ENCODE measurements at places on chromosomes 7 and 10.

GRCh38 chr10:59869594-59869940, 36.8 kb downstream of the CCDC6 start:
- H3K4me1 ChIP-seq: peaks cover 9% of the 10 kb centered on the region
- no peak overlapping the region for H3K4me3 ChIP-seq
- no peaks in the 10 kb centered on the region for H3K27me3 ChIP-seq
- no peak for DNase-seq

DNA sequence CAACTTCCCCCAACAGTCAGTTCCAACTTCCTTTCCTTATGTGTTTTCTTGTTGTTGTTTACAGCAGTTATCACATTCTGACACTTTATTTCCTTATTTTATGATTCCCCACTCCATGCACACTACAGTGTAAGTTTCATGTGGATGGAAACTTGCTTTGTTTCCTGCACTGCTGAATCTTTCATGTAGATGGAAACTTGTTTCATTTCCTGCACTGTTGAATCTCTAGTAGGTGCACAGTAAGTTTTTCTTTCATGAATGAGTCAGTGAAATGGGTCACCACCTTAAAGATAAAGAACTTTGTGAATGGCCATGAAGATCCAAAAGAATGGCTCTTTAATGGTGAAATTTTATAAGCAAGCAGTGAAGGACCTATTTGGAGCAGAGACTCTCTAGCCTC, 61.4 kb downstream of the SHOC2 start:
- no peaks in the 10 kb centered on the region for H3K36me3 ChIP-seq
- no peak overlapping the region for H3K4me3 ChIP-seq
- no peak for DNase-seq
- H3K4me1 ChIP-seq: no peaks in the 10 kb centered on the region
- H3K27me3 ChIP-seq: no peaks in the 10 kb centered on the region
- no peak overlapping the region for H3K27ac ChIP-seq

DNA sequence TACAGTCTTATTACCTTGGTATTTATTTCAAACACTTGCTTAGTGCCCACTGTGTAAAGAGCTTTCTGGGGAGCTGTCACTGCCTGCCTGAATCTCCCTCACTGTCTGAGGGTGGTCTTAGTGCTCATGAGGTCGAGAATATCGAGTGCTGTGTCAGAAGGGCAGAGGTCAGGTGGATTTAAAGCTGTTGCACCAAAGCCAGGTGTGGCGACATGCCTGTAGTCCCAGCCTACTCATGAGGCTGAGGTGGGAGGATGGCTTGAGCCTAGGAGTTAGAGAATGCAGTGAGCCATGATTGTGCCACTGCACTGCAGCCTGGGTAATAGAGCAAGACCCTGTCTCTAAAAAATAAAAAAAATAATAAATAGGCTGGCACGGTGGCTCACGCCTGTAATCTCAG, 20.9 kb downstream of the CCM2 start:
- no peaks in the 10 kb centered on the region for H3K27me3 ChIP-seq
- no peak overlapping the region for H3K4me3 ChIP-seq
- no peaks in the 10 kb centered on the region for H3K36me3 ChIP-seq
- peaks cover 6% of the 10 kb centered on the region for H3K4me1 ChIP-seq
- H3K27ac ChIP-seq: no peak overlapping the region

DNA sequence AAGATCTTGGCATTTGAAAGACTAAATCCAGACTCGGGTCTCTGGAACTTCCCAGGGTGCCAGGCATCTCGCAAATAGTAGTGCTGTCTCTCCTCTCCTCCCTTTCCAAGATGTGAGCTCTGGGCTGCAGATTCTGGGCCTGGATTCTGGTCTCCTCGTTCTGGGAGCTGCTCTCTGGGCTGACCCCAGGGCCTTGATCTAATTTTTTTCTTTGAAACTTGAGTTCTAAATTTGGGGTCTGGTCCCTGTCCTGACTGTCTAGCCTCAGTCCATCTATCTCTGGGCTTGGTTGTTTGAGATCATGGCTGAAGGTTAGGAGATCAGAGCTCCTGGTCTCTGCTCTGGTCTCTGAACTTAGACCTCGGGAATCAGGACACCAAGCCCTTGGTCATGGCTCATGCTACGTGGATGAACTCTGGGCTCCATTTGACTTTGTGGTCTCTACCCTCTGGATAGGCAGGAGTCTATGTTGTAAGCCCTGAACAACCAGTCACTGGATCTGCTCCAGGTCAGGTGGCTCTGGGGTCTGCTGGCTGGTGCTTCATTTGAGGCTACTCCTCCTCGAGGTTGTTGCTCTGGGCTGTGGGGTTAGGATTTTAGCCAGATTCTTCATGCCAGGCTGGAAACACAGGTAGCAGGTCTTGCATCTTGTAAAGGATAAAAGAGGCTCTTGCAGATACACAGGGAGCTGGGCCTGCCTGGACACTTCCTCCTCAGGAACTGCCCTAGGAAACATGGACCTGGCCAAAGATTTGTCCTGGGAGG, 8.0 kb upstream of the MBL2 start:
- no peaks in the 10 kb centered on the region for H3K4me1 ChIP-seq
- H3K4me3 ChIP-seq: no peak overlapping the region
- no peaks in the 10 kb centered on the region for H3K36me3 ChIP-seq
- no peak overlapping the region for H3K27ac ChIP-seq

GRCh38 chr7:55024776-55025175, 6.0 kb downstream of the EGFR start:
- no peak overlapping the region for H3K4me3 ChIP-seq
- H3K27ac ChIP-seq: no peak overlapping the region
- H3K27me3 ChIP-seq: no peaks in the 10 kb centered on the region
- no peak for DNase-seq

- no peak overlapping the region for H3K4me3 ChIP-seq
- H3K27me3 ChIP-seq: no peaks in the 10 kb centered on the region
- H3K27ac ChIP-seq: peak overlapping the region; percentile 51
- no peaks in the 10 kb centered on the region for H3K36me3 ChIP-seq
- DNase-seq: peak; percentile 62
Observed at GRCh38 chr10:21372651-21373410, 152.7 kb downstream of the SKIDA1 start.

- H3K4me3 ChIP-seq: no peak overlapping the region
- H3K36me3 ChIP-seq: no peaks in the 10 kb centered on the region
- no peak overlapping the region for H3K27ac ChIP-seq
- no peaks in the 10 kb centered on the region for H3K27me3 ChIP-seq
- H3K4me1 ChIP-seq: no peaks in the 10 kb centered on the region
- no peak for DNase-seq
Observed at GRCh38 chr7:137895301-137896221, 48.8 kb upstream of the DGKI start.

- no peaks in the 10 kb centered on the region for H3K4me1 ChIP-seq
- no peaks in the 10 kb centered on the region for H3K36me3 ChIP-seq
- no peak overlapping the region for H3K4me3 ChIP-seq
Observed at GRCh38 chr7:80869821-80870751, 48.8 kb downstream of the SEMA3C start.

- no peaks in the 10 kb centered on the region for H3K27me3 ChIP-seq
- H3K27ac ChIP-seq: no peak overlapping the region
- no peaks in the 10 kb centered on the region for H3K36me3 ChIP-seq
- H3K4me1 ChIP-seq: no peaks in the 10 kb centered on the region
Observed at GRCh38 chr10:26445411-26446031, 7.4 kb downstream of the APBB1IP start.

DNA sequence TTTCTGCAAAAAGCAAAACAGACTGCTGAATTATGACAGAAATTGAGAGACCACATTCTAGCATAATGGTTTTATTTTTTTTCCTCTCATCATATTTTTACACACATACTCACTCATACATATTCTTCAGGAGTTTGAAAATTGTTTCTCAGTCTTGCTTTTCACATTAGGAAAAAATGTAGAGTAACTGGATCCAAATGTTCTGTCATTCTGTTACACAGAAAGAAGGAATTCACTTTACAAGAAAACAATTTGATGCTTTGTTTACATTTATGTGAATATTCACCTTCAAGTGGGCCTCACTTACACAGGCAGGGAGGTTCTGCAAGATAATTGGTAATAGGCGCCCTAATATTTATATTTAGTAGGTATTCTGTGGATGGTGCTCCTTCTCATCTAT, 82.0 kb downstream of the ARL4A start:
- H3K36me3 ChIP-seq: no peaks in the 10 kb centered on the region
- H3K27ac ChIP-seq: no peak overlapping the region
- no peak overlapping the region for H3K4me3 ChIP-seq
- H3K4me1 ChIP-seq: peaks cover 5% of the 10 kb centered on the region
- H3K27me3 ChIP-seq: no peaks in the 10 kb centered on the region

DNA sequence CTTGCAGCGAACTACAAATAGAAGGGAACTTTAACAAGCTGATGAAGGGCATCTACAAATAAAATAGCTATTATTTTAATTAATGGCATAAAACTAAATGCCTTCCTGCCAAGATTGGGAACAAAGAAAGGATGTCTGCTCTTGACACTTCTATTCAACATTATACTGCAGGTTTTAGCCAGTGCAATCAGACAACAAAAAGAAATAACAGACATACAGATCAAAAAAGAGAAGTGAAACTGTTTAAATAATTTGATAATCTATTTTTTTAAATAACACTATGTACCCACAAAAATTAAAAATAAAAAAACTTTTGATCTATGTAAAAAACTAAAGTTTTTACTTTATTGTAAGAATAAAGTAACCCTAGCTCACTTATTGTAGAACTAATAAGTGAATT, 22.4 kb upstream of the TLL2 start:
- no peaks in the 10 kb centered on the region for H3K36me3 ChIP-seq
- H3K4me3 ChIP-seq: no peak overlapping the region
- H3K27ac ChIP-seq: no peak overlapping the region
- no peak for DNase-seq

- DNase-seq: no peak
- no peaks in the 10 kb centered on the region for H3K27me3 ChIP-seq
- no peak overlapping the region for H3K27ac ChIP-seq
- H3K4me3 ChIP-seq: no peak overlapping the region
- no peaks in the 10 kb centered on the region for H3K4me1 ChIP-seq
Observed at GRCh38 chr7:47415318-47416212, 166.3 kb downstream of the TNS3 start.

DNA sequence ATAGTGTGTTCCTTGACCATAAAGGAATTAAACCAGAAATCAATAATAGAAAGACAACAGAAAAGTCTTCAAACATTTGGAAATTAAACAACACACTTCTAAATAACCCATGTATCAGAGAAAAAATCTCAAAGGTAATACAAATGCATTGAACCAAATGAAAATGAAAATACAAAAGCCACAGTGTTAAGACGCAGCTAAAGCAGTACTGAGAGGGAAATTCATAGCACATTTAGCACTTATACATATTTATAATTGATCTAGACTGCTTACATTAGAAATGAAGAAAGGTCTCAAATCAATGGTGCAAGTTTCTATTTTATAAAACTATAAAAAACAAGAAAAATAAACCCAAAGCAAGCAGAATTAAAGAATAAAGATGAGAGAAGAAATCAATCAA, 306.1 kb downstream of the ADARB2 start:
- no peaks in the 10 kb centered on the region for H3K27me3 ChIP-seq
- H3K4me3 ChIP-seq: no peak overlapping the region
- no peaks in the 10 kb centered on the region for H3K4me1 ChIP-seq
- H3K36me3 ChIP-seq: no peaks in the 10 kb centered on the region

DNA sequence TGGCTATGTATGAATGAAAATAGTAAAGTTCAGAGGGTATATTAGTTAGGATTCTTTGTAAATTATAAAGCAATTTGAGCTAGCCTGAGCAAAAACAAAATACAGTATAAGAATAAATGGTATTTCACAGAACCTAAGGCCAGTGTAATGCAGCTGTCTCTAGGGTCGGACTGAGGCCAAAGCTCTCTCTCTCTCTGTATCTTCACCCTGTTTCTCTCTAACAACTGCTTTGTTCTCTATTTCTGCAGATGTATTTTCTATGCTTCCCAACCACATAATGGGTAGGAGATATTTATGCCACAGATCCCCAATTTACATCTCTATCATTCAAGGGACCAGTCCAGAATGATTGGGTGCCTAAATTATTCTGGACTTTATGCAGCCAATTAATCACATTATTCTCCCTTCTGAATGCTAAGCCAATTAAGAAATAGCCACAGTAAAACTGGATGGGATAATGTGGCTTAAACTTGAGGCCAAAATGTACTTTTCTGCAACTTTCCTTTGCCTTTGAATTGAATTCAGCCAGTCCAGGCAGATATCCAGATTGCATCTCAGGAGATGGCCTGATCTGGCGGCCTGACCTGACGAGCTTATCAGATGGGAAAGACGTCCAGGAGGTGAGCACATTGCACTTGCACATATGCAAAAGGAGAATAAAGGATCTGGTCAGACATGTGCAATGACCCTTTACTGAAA, 24.6 kb upstream of the IMMP2L start:
- no peaks in the 10 kb centered on the region for H3K4me1 ChIP-seq
- DNase-seq: no peak
- no peaks in the 10 kb centered on the region for H3K36me3 ChIP-seq
- no peak overlapping the region for H3K4me3 ChIP-seq
- no peaks in the 10 kb centered on the region for H3K27me3 ChIP-seq

- H3K4me3 ChIP-seq: no peak overlapping the region
- H3K27me3 ChIP-seq: no peaks in the 10 kb centered on the region
- DNase-seq: no peak
Observed at GRCh38 chr7:105256761-105257231, 131.9 kb downstream of the SRPK2 start.

GRCh38 chr7:156360835-156361234, 279.7 kb upstream of the RNF32 start:
- no peaks in the 10 kb centered on the region for H3K27me3 ChIP-seq
- no peak overlapping the region for H3K27ac ChIP-seq
- DNase-seq: no peak
- no peaks in the 10 kb centered on the region for H3K36me3 ChIP-seq

GRCh38 chr7:66824041-66824440, 83.5 kb downstream of the RABGEF1 start:
- no peak for DNase-seq
- no peak overlapping the region for H3K4me3 ChIP-seq
- no peaks in the 10 kb centered on the region for H3K4me1 ChIP-seq
- H3K27me3 ChIP-seq: no peaks in the 10 kb centered on the region
- no peaks in the 10 kb centered on the region for H3K36me3 ChIP-seq

- H3K27ac ChIP-seq: no peak overlapping the region
- no peaks in the 10 kb centered on the region for H3K36me3 ChIP-seq
- H3K27me3 ChIP-seq: no peaks in the 10 kb centered on the region
- no peak overlapping the region for H3K4me3 ChIP-seq
- no peaks in the 10 kb centered on the region for H3K4me1 ChIP-seq
Observed at GRCh38 chr10:114654822-114655575, 3.1 kb downstream of the ABLIM1 start.

Data from uterus (tissue), 4 donors.